ENCODE measurements at places on chromosomes 2 and 18. TPM values are rescaled to one million over a fixed set of nuclear protein-coding genes. Genes with fewer than 3 reads are reported as not detected.

MOB4 gene
- 21.6 TPM for total RNA-seq

GRCh38 chr2:237717366-237718276 is 81.0 kb upstream of the RBM44 start:
- no peak for DNase-seq
- H3K4me1 ChIP-seq = peaks cover 51% of the 10 kb centered on the region
- H3K27me3 ChIP-seq = no peaks in the 10 kb centered on the region
- no peak overlapping the region for H3K4me3 ChIP-seq
- H3K27ac ChIP-seq = peak overlapping the region; percentile 58
- H3K36me3 ChIP-seq = peaks cover 12% of the 10 kb centered on the region

UGT1A3 gene
- not detected for total RNA-seq

PNKD gene
- 17.7 TPM for total RNA-seq

GRCh38 chr2:209578394-209579001 is 154.7 kb downstream of the MAP2 start:
- no peak for DNase-seq
- H3K27me3 ChIP-seq = no peaks in the 10 kb centered on the region

- H3K27ac ChIP-seq = no peak overlapping the region
- no peak overlapping the region for H3K4me3 ChIP-seq
- H3K27me3 ChIP-seq = no peaks in the 10 kb centered on the region
- no peaks in the 10 kb centered on the region for H3K4me1 ChIP-seq
- DNase-seq = no peak
These were observed 142.4 kb downstream of the SOCS6 start for GRCh38 chr18:70431203-70431624.

CHRNG gene
- total RNA-seq = not detected

ALK gene
- total RNA-seq = not detected

PLEK gene
- 5.6 TPM for total RNA-seq

CFAP65 gene
- not detected for total RNA-seq

MALT1 gene
- 40.8 TPM for total RNA-seq

GRCh38 chr2:159185401-159186130 is 100.9 kb downstream of the WDSUB1 start:
- no peak for DNase-seq
- no peak overlapping the region for H3K4me3 ChIP-seq
- H3K4me1 ChIP-seq = peaks cover 12% of the 10 kb centered on the region
- no peak overlapping the region for H3K27ac ChIP-seq

GPR155 gene
- 12.6 TPM for total RNA-seq

NABP1 gene
- total RNA-seq = 98.6 TPM

DNA sequence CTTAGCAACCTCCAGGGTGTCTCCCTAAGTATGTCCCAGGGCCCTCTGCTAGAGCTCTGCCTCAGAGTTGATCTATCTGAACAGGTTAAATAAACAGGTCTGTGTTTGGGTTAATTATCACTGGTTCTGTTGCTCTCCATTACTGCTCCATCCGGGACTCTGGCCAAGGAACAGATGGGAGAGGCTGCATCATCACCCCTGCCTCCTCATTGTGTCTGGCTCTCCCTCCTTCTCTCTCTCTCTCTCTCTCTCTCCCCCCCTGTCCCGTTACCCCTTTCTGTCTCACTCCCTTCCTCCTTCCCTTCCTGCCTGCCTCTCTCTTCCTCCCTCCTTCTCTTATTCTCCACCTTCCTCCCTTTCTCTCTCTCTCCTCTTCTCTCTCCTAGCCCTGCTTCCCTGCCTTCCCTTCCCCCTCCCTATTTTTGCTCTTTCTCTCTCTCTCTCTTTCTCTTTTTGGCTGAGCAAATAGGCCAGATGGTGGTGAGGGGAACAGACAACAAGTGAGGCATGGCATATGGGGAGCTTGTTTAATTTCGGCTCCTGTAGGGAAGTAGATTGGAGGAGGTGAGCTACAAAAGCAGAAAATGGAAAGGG is 62.1 kb downstream of the SETBP1 start:
- H3K27ac ChIP-seq = no peak overlapping the region
- no peak for DNase-seq
- H3K4me3 ChIP-seq = no peak overlapping the region

GRCh38 chr18:8625461-8626092 is 16.3 kb downstream of the RAB12 start:
- no peak overlapping the region for H3K4me3 ChIP-seq
- H3K27ac ChIP-seq = no peak overlapping the region
- DNase-seq = no peak
- no peaks in the 10 kb centered on the region for H3K27me3 ChIP-seq
- H3K4me1 ChIP-seq = peaks cover 25% of the 10 kb centered on the region
- peaks cover 5% of the 10 kb centered on the region for H3K36me3 ChIP-seq

CCDC178 gene
- not detected for total RNA-seq

GRCh38 chr2:235507928-235508327 is 14.1 kb downstream of the AGAP1 start:
- no peak overlapping the region for H3K27ac ChIP-seq
- H3K4me1 ChIP-seq = no peaks in the 10 kb centered on the region
- peaks cover 25% of the 10 kb centered on the region for H3K27me3 ChIP-seq
- H3K4me3 ChIP-seq = no peak overlapping the region
- no peak for DNase-seq

DNA sequence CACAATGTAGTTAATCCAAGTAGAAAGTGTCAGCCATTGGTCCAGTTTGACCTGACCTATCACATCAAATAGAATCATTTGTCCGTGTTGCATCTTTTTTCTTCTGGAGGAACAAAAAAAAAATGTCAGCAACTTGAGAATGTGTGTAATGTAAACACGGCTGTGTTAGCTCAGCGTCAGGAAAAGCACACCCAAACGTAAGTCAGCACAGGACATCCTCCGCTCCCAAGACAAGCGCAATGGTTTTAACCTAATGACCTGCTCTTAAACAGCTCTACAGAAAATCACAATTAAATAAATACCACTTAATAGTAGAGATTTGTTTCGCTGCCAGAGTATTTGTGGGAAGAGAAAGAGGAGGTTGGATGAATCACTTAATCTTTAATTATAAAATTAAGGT is 59.4 kb downstream of the OSR1 start:
- H3K4me1 ChIP-seq = no peaks in the 10 kb centered on the region
- no peaks in the 10 kb centered on the region for H3K36me3 ChIP-seq
- H3K27me3 ChIP-seq = no peaks in the 10 kb centered on the region
- H3K27ac ChIP-seq = no peak overlapping the region

STPG4 gene
- total RNA-seq = not detected

DNA sequence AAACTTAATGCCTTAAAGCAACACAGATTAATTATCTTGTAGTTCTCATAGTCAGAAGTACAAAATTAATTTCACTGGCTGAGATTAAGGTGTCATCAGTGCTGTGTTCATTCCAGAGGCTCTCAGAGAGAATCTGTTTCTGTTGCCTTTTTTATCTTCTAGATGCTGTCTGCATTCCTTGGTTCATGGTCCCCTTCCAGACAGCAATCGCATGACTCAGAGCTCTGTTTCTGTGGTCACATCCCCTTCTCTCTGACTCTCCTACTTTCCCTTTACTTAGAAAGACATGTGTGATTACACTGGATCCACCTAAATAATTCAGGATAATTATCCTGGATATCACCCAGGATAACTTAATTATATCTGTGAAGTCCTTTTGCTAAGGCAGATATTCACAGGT is 148.6 kb downstream of the MAIP1 start:
- H3K27me3 ChIP-seq = peaks cover 31% of the 10 kb centered on the region
- DNase-seq = no peak
- no peaks in the 10 kb centered on the region for H3K36me3 ChIP-seq
- no peak overlapping the region for H3K4me3 ChIP-seq

GRCh38 chr18:11669948-11670275 is 19.2 kb upstream of the GNAL start:
- no peak for DNase-seq
- no peaks in the 10 kb centered on the region for H3K4me1 ChIP-seq
- H3K36me3 ChIP-seq = no peaks in the 10 kb centered on the region
- no peak overlapping the region for H3K4me3 ChIP-seq
- H3K27ac ChIP-seq = no peak overlapping the region

GRCh38 chr2:157265825-157266224 is 8.3 kb downstream of the GALNT5 start:
- no peak overlapping the region for H3K4me3 ChIP-seq
- H3K27ac ChIP-seq = no peak overlapping the region
- DNase-seq = no peak

- no peaks in the 10 kb centered on the region for H3K36me3 ChIP-seq
- no peak overlapping the region for H3K4me3 ChIP-seq
- H3K27ac ChIP-seq = no peak overlapping the region
- no peak for DNase-seq
These were observed 284.0 kb upstream of the CWC22 start for GRCh38 chr2:180291060-180291459.

DNA sequence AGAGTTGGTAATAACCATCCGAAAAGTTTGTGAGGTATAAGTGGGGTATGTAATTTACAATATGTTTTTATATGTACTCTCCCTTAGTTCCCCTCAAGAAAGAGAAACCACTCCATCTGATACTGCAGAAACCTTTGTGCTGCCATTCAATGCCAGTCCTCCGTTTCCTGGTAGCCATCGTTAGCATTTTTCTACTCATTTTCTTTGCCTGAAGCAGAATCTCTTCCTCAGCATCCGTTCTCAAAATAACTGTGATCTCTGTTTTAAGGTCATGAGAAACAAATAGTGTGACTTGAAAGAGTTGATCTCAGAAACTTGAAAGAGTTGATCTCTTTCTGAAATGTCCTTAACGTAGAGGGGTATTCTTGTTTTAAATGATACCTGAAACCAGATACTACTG is 996 bp downstream of the PTCD3 start:
- peaks cover 66% of the 10 kb centered on the region for H3K4me1 ChIP-seq
- DNase-seq = no peak

DNA sequence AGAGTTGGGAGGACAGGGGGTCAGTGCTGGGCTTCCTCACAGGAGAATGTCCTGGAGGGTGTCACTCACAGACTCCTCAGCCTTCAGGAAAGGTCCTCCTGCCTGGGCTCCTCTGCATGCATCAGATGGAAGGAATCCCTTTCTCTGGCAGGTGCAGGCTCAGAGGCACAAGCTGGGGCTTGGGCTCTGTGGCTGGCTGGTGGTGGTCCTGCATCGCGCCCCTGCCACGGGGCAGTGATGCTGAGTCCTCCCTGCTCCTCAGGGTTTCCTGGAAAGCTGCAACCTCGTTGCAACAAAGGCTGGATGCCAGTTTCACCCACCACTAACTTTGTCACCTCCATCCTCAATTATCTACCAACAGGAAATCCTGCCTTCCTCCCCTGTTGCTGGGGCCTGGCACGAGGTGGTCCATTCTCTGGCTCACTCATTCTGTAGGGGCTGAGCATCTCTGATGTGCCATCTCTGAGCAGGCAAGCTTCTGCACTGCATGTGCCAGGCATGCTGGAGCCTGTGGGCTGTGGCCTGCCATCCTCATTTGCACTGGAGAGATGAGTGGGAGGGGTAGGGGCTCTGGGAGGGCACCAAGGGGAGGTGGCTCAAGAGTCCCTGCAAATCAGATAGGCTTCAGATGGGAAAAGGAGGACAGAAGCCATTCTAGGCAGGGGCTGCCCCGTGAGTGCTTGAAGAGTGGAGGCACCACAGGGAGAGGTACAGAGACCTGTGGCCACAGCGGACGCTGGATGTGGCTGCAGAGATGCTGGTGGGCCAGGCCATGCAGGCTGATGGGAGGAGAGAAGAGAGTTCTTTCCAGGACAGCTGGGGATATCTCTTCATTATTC is 272.6 kb upstream of the HS6ST1 start:
- DNase-seq = no peak
- no peaks in the 10 kb centered on the region for H3K36me3 ChIP-seq
- H3K27me3 ChIP-seq = peaks cover 8% of the 10 kb centered on the region

- H3K36me3 ChIP-seq = peaks cover 16% of the 10 kb centered on the region
- no peak overlapping the region for H3K27ac ChIP-seq
- H3K27me3 ChIP-seq = no peaks in the 10 kb centered on the region
- H3K4me1 ChIP-seq = no peaks in the 10 kb centered on the region
These were observed 46.6 kb downstream of the HS6ST1 start for GRCh38 chr2:128271911-128272600.

DNA sequence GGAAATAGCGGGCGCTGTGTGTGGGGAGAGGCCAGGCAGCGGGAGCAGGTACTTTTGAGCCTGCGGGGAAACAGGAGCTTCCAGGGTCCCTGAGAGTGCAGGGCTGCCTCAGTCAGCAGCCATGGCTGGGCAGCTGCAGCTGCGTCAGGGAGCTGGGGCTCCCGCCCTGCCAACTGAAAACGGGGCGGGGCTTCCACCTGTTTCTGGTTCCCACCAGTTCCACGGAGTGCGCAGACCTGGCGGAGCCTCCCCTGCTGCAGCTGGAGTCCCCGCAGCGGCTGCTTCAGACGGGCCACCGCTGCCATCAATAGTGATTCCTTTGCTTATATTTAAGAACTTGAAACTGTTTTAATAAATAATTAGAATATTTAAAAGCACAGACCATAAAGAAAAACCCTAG is 30.6 kb upstream of the RPRM start:
- no peak for DNase-seq
- H3K27ac ChIP-seq = no peak overlapping the region
- H3K4me3 ChIP-seq = no peak overlapping the region
- no peaks in the 10 kb centered on the region for H3K27me3 ChIP-seq

- H3K27ac ChIP-seq = no peak overlapping the region
- H3K4me1 ChIP-seq = no peaks in the 10 kb centered on the region
- no peak for DNase-seq
- H3K27me3 ChIP-seq = no peaks in the 10 kb centered on the region
These were observed 310.3 kb downstream of the NOL4 start for GRCh38 chr18:33914399-33914798.

PID1 gene
- total RNA-seq = not detected

DNER gene
- not detected for total RNA-seq

DNA sequence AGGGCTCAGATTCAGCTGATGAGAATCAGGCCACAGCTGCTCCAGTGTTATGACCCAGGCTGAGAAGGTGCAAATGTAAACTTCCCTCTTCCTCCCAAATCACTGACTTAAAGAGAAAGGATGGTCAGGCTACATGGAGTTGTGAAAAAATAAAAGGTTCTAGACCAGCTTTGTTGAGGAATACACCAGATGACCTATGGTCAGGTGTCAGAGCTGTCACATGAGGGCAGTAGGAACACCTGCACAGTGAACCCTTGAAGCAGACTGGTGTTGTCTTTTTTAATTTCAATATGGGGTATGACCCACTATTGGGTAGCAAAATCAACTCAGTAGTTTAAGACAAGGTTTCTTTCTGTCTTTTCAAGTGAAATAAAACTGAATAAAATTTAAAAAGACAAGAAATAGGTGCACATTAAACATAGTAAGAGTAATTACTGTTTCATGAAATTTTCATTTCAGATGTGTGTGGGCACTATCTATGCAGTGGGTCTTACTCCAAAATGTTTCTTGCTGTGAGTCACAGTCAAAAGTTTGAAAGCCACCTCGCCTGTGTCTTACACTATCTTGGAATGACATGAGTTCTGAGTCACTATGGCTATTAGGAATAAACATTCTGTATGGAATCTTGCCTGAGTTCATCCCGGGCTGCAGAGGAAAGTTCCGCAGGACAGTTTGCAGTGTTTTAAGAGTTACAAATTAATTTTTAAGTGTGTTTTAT is 83.6 kb downstream of the ACVR1 start:
- no peak overlapping the region for H3K27ac ChIP-seq
- no peaks in the 10 kb centered on the region for H3K27me3 ChIP-seq
- H3K4me1 ChIP-seq = peaks cover 39% of the 10 kb centered on the region
- no peak overlapping the region for H3K4me3 ChIP-seq

GRCh38 chr2:10028988-10029874 is 14.1 kb upstream of the KLF11 start:
- H3K27me3 ChIP-seq = no peaks in the 10 kb centered on the region
- peak overlapping the region; percentile 40 for H3K27ac ChIP-seq
- no peaks in the 10 kb centered on the region for H3K36me3 ChIP-seq
- H3K4me1 ChIP-seq = peaks cover 22% of the 10 kb centered on the region

GRCh38 chr2:109211315-109211714 is 82.3 kb downstream of the SH3RF3 start:
- no peak overlapping the region for H3K4me3 ChIP-seq
- no peaks in the 10 kb centered on the region for H3K36me3 ChIP-seq
- H3K27ac ChIP-seq = no peak overlapping the region
- H3K4me1 ChIP-seq = peaks cover 53% of the 10 kb centered on the region
